ENCODE measurements at places on chromosomes 7 and 10.

- no peak for DNase-seq
Measured at GRCh38 chr7:128459394-128459878, 3.8 kb downstream of the HILPDA start.

DNA sequence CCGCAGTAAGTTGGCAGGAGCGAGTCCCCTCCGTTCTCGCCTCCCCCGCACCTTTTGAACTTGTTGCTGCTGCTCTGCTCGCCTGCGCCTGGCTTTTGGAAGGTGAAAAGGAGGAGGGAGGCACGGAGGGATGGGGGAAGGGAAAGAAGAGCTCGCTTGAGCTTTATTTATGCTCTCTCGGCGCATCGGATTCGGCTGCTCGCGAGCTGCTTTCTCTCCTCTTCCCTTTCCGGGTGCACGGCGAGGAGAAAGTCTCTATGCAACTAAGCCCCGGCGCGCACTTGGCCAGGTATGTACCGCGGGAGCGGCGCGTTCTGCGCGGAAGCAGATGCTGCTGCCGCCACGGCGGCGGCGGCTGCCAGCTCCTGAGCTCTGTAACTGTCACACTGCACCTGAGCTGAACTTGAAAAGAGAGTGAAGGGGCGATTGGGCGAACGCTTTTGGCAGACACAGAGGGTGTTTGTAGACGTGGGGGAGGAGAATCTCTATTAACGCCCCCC lies 551 bp downstream of the KCND2 start:
- DNase-seq = no peak

GRCh38 chr7:79298145-79298760 lies 155.2 kb downstream of the MAGI2 start:
- DNase-seq = peak; percentile 17

DNA sequence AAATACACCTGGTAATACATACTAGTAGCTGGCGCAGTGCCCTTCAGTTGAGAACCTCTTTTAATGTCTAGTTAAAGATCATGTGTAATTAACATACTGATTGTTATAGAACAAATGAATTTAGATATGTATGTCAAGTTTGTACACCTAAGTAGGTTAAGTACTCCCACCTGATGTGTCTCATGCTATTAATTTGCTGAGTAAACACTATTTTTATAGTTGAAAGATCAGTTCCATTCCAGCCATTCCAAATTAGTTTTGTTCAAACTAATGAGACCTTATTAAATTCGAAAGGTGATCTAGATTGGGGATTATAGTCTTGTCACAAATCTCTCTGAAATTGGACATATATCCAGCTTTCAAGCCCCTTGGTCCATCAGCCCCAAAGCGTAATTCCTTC lies 710.0 kb downstream of the LRMDA start:
- DNase-seq = no peak

- no peak for DNase-seq
Measured at GRCh38 chr7:88363249-88363648, 56.6 kb upstream of the STEAP4 start.

DNA sequence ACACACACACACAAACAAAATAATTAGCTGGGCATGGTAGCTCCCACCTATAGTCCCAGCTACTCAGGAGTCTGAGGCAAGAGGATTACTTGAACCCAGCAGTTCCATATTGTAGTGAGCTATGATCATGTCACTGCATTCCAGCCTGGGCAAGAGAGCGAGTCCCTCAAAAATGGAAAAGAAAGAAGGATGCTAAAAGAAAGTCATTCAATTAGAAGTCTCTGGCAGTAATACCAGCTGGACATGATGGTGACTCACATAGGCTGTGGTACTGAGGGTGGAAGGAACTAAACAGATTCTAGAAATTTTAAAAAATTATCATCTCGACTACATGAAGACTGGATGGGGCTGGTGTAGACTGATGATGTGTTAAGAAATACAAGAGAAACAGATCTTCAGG lies 385.3 kb downstream of the ETV1 start:
- DNase-seq = no peak

- DNase-seq = no peak
Measured at GRCh38 chr10:89134963-89135362, 72.2 kb downstream of the CH25H start.

DNA sequence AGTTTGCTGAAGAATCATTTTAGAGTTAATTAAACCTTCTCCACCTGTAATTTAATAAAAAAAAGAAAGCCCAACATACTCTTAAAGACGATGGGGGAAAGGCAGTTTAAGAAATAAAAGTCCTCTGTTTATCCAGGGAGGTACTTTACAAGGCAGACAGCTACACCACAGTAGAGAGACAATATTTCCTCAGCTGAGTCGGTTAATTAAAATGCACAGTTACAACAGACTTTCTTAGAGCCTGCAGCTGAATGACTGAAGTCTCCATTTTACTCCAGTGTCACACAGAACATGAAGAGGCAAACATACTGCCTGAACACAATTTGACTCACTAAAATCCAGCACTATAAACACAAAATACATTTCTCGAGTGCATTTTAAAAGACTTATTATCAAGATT lies 15.1 kb downstream of the LRRTM3 start:
- DNase-seq = no peak

- DNase-seq = no peak
Measured at GRCh38 chr10:102419269-102420180, 940 bp upstream of the PSD start.

DNA sequence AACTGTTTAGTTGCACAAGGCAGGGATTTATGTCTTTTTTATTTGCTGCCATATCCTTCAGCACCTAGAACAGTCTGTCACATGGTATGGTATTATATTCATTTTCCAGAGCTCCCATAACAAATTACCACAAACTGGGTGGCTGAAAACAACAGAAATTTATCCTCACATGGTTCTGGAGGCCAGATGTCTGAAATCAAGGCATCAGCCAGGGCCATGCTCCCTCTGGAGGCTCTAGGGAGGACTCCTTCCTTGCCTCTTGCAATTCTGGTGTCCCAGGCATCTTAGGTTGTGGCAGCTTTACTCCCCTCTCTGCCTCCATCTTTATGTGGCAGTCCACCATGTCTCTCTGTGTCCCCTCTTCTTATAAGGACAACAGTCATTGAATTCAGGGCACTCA lies 43.1 kb downstream of the MET start:
- DNase-seq = peak; percentile 42

DNA sequence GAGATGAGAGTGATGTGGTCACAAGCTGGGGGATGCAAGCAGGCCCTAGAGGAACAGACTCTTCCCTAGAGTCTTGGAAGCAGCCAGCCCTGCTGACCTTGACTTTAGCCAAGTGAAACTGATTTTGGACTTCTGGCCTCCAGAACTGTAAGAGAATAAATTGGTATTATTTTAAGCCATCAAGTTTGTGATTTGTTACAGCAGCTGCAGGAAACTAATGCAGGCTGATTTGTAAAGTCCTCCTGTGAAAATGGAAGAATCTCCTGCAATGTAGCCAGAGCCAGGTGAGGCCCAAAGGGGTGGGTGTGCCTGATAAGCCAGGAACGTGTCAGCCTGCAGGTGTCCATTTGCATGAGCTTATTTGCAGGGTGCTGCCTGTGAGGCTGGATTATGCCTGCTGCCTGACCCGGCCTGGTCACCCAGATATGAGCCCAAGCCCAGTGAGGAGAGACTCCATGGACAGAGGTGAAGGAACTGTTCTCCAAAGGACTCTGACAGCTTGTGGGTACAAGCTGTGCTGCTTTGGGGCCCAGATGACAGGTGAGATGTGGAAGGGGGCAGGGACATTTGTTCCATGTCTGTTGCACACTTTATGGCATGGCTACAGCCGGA lies 24.6 kb upstream of the PLEKHA1 start:
- no peak for DNase-seq

DNA sequence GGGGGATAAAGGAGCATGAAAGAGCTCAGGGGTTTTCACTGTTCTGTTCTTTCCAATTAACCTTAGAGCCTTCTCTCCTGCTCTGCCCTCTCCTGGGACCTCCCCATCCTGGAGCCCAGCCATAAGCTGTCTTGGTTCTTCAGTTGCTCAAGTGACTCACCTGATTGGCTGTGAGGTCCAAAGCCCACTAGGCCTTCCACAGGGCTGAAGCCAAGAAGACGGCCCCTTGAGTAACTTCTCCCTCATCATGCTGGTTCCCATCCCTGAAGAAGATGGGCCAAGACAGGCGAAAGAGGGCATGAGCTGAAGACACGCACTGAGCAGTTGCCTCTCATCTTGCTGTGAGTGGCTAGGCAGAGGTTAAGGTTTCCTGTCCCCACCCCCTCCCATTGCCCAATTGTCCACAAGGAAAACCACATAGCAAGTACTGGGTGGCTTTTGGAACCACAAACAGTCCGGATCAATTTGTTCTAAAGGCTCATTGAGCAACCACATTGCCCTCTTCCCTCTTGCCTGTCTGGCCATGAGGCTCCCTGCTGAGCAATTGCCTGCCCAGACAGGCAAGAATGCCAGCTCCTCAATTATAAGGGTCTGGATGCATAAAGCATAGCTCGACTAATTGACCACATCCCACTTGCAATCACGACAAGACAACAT lies 43.9 kb upstream of the GPAM start:
- peak; percentile 76 for DNase-seq

GRCh38 chr7:124031919-124032318 lies 948 bp downstream of the TMEM229A start:
- DNase-seq = no peak

DNA sequence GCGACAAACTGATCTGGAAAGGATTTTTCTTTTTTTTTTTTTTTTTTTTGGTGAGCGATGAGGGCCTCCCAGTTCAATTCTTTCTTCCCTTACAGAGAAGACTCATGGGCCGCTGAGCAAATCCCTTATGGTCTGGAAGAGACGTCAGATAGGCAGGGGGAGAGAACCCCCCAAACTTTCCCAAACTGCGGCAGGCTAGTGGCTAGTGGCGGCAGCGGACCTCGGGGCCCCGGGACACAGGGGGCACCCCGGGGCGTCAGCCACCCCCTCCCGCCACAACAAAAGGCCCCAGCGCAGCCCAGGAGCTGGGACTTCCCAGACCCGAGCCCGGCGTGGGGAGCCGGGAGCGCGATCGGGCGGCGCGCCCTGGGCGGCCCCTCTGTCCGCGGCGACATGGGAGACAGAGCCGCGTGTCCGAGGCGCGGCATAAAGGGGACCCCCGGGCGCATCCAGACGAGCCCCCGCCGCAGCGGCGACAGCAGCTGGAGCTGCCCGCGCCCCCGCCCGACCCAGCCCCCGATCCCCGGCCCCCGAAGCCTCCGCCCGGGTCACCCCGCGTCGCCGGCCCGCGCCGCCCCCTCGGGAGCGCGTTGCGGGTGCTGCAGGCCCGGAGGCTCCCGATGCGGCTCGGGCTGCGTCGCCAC lies 755 bp downstream of the FAM171A1 start:
- DNase-seq = no peak

DNA sequence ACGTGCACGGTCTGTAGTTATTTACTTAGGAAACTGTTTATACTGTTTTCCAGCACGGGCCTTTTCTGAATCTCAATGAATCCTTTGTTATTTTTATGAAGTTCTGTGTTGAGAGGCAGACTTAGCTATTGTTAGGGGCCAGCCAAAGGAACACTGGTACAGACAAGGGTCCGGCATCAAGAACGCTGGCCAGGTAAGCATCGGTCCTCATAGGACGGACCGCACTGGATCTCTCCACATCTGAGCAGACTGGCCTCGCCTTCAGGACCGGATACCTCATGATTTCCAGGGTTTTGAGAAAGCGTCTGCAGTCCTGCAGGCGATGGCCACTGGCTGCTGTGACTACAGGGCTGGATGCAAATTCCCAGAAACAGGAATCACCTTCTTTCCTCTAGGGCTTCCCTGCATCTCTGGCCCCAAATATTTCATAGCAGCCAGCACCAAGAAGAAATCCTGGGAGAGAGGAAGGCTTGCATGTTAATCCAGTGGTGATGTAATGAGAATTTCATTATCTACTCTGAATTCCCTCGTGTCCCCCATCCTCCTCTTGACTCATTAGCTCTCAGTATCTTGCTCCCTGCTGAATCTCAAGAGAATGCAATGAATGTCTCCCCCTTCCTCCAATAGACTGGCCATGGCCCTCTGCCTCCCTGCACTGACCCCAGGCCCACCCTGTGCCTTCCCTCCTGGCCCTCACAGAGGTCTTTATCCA lies 325.4 kb upstream of the NPVF start:
- no peak for DNase-seq

DNA sequence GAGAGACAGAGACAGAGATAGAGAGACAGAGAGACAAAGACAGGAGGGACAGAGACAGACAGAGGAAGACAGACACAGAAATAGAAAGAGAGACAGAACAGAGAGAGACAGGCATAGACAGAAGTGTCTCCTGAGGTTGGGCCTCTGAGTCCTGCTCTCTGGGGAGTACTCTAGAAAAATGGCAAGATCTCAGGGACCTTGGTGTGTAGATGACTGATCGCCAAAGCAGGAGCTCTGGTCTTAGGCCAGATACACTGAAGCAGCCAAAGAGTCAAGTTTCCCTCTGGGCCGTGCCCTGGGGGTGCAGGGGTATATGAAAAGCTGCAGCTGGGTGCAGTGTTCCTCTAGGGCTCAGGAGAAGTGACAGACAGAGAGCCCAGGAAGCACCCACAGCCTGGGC lies 176.6 kb upstream of the TNS3 start:
- no peak for DNase-seq

- DNase-seq = peak; percentile 58
Measured at GRCh38 chr7:47128700-47129099, 453.2 kb downstream of the TNS3 start.

GRCh38 chr7:149732111-149732561 lies 41.3 kb downstream of the ZNF467 start:
- no peak for DNase-seq

DNA sequence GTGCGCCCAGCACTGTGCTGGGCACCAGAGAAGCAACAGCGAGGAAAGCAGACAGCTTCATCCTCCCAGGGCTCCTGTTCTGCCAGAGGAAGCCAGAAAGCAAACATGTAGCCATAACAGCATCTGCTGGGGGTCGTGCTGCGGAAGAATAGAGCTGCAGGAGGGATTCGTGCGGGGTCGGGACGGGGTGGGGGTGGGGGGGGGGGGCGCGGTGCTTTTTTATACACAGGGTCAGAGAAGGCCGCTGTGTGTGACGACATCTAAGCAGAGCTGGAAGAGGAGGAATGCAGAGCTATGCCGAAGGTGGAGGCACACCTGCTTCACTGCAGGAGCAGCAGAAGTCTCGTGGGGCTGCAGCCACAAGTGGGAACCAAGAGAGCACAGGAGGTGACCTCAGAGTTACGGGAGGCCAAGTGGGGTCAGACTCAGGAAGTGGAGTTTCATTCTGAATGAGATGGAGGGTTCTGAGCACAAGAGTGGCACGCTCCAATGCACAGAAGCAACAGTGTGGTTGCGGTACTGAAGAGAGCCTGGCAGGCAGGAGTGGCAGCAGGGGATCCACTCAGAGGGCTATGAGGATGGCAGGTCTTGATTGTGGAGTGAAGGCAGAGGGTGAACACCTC lies 11.1 kb downstream of the PKD1L1 start:
- DNase-seq = no peak

- DNase-seq = no peak
Measured at GRCh38 chr10:129502448-129502847, 35.4 kb downstream of the MGMT start.

- DNase-seq = no peak
Measured at GRCh38 chr10:35092851-35093250, 2.7 kb upstream of the CUL2 start.

All from GM04503 (cell line).